ENCODE measurements at places on chromosomes 11 and 22. TPM values are rescaled to one million over a fixed set of nuclear protein-coding genes. Genes with fewer than 3 reads are reported as not detected.

The CHADL gene
- 1.4 TPM for total RNA-seq

The MYOD1 gene
- total RNA-seq = not detected

The PANX3 gene
- not detected for total RNA-seq

The SCN4B gene
- 0.43 TPM for total RNA-seq

The OR51B6 gene
- not detected for total RNA-seq

The P2RY6 gene
- 0.21 TPM for total RNA-seq

The ACR gene
- total RNA-seq = not detected

The TNKS1BP1 gene
- total RNA-seq = 96.8 TPM

The C11orf86 gene
- total RNA-seq = not detected

The CREB3L1 gene
- not detected for total RNA-seq

The TREH gene
- not detected for total RNA-seq

The TIMM10 gene
- 45.2 TPM for total RNA-seq

The VPS51 gene
- total RNA-seq = 178 TPM

The SLC37A2 gene
- total RNA-seq = 35.2 TPM

Data from tracheal epithelial cell (primary cell).